Activated CD8-positive, alpha-beta T cell treated with anti-CD3 and anti-CD28 coated beads for 36 hours (primary cell): ENCODE measurements at places on chromosomes 11 and 22.

DNA sequence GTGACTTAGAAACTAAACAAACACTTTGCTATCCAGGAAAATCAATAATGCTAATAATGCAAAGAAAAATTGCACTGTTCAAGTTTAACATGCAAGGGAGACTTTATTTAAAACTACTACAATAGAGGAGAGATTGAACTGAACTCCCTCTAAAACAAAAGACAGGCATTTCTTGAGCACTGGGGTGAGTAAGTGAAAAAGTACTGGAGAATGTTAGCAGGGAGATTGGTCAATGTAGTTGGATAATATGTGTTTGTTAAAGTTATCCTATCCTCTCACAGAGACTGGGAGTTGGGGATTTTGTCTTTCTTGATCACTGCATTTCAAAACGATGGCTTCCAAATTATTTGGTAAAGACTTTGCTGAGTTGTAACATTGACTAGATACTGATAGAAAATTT lies 77.6 kb downstream of the LUZP2 start:
- no peak for DNase-seq

GRCh38 chr11:72078477-72078876 lies 1.9 kb downstream of the NUMA1 start:
- no peak for DNase-seq

GRCh38 chr11:90251599-90251998 lies 28.8 kb upstream of the CHORDC1 start:
- no peak for DNase-seq

DNA sequence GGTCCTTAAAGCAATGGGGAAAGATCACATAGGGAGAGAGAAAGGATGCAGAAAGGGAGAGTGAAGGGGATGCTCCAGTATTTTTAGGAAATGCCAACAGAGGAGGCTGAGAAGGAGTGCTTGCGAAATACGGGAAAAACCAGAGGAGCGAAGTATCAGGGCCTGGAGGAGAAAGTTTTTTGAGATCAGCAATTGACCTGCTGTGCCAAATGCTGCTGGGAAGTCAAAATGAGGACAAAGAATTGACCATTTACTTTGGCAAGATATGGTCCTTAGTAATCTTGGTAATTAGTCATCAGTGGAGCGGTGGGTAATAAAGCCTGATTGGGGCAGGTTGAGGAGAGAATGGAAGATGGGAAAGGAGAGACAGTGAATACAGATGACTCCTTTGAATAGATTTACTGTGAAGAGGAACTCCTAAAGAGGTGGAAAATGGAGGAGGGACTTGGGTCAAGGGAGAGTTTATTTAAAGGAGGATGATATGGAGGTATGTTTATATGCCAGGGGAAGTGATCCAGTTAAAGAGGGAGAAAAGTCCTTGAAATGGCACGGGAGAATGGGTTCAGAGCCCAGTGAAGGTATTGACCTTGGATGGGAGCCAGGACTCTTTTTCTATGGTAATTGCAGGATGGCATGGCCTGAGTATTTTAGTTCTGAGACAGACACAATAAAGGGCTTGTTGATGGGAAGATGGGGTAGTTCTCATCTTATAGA lies 111.5 kb downstream of the PKNOX2 start:
- no peak for DNase-seq

DNA sequence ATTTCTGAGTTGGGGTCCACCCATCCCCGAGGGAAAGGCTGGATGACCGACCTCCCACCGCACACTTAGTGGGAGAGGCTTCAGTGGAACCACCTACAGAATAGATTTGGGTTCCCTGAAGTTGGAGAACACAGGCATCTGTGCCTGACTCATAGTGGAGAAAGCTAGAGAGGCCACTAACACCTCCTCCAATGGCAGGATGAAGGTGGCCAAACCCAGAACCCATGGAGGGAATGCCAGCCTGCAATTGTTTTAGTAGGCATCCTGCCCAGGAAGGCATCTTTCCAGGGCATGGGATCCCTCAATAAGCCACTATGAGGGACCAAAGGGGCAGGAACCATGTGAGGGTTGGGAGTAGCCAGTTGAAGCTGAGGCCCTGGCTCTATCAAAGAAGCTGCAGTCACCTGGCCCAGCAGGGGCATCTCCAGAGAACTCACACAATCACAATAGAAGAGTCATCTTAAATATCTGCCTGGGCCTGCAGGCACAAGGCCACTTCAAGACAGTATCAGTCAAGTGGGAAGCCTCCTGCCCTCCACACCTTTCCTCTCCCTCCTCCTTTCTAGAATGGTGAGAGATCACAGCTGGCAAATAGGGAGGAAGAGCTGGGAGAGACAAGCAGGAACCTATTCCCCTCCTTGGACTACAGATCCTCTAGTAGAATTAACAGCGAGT lies 124.1 kb upstream of the CSNK2A3 start:
- DNase-seq, result no peak

GRCh38 chr11:34478845-34479663 lies 34.5 kb downstream of the ELF5 start:
- DNase-seq, result no peak

DNA sequence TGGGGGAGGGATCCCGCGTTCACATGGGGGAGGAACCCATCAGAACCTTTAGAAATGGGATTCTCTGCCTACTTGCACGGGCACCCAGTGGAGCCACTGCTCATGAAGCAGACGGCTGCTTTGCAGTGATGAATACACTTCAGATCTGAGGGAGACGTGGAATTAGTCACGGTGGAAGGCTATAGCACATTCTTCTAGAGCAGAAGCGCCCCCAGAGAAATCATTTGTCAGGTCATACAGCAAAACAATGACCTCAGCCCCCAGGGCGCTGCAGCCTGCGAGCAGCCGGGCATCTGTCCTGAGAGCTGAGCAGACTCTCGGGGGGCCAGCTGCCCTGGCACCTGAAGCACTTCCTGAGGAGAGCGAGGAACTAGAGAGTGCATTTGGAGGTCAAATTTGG lies 12.7 kb downstream of the TP53AIP1 start:
- no peak for DNase-seq

DNA sequence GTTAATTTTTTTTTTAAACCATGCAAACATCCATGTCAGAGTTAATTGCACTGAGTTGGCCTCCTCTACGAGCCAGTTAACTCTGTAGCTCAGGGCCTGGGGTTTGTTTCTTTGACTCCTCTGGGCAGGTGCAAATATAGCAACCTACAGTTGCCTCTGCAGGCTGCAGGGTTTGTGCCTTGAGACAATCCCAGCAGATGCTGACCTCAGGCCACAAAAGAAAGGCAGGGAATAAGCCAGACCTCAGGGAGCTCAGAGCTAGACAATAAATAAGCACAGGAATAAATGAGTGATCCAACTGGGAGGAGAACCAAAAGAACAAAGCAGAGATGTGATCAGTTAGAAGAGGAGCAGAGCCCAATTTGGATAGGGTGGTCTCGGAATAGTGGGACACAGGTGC lies 390.8 kb downstream of the SHANK2 start:
- no peak for DNase-seq

DNA sequence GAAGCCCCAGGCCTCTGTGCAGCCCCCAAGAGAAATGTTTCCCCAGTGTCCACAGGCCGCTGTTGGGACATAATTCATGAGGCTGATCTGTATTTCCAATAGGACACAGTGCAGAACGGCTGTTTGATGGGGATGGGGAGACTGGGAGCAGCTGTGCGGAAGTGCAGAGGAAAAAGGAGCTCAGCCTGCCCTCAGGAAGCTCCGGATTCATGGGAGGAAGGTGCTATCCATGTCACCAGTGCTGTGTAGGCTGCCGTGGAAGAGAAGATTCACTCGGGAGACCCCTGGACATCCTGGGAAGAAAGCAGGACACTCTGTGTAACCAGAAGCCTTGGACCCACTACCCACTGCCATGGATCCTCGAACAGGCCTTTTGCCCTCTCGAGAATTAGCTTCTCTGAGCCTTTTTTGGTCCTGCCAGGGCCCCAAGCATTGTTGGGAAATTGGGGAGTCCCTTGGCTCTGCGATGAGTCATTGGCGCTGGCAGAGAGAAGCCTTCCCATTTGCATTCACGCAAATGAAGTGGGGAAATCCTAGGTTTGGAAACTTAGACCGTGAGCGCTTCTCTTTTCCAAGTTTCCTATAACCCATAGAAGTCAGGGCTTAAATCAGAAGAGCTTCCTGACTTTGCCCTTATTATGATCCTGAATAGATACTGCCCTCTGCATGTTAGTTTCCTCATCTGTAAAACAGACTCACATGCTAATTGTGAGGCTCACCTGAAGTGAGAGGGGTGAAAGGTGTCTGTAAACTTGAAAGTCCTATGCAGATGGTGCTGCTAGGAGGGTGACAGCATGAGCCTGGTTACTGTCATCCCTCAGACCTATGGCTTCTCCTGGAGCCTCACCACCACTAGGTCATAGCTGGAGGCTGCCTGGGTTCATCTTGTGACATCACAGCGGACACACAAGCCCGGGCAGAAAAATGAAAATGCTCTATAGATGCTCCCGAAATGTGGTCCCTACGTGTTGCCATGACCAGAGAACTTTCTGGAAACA lies 229.2 kb upstream of the B3GAT1 start:
- DNase-seq, result no peak

- DNase-seq, result no peak
Measured at GRCh38 chr11:120500414-120501071, 11.0 kb upstream of the GRIK4 start.

- no peak for DNase-seq
Measured at GRCh38 chr11:117972044-117972443, 14.2 kb upstream of the IL10RA start.

GRCh38 chr11:45379162-45379863 lies 93.2 kb upstream of the SYT13 start:
- DNase-seq, result no peak

- DNase-seq, result no peak
Measured at GRCh38 chr11:112616327-112617097, 344.7 kb upstream of the NCAM1 start.

DNA sequence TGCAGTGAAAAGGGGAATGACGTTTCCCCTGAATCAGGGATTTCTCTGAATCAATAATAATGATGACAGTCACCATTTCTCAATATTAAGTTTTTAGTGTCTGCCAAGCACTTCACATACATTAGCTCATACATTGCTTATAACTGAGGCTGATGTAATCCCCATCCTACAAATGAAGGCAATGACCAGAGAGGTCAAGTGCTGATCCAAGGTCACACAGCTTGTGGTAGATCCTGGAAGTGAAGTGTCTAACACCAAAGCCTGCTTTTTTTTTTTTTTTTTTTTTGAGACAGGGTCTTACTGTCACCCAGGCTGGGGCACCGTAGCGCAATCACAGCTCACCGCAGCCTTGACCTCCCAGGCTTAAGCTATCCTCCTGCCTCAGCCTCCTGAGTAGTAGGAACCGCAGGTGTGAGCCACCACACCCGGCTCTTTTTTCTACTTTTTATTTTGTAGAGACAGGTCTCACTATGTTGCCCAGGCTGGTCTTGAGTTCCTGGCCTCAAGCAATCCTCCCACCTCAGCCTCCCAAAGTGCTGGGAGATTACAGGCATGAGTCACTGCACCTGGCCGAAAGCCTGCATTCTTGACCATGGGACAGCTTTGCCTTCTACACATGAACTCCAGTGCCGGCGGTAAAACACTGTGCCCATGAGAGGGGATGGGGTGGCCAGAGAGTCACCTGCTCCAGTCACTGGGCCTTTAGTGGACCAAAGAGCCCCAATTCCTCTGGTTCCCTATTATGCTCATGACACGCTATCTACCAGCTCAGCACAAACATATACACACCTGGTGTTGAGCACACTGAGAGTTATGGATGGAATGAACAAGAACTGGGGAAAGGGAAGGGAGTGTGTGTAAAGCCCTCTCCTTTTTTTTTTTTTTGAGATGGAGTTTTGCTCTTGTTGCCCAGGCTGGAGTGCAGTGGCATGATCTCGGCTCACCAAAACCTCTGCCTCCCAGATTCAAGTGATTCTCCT lies 17.4 kb downstream of the ARHGAP1 start:
- no peak for DNase-seq

DNA sequence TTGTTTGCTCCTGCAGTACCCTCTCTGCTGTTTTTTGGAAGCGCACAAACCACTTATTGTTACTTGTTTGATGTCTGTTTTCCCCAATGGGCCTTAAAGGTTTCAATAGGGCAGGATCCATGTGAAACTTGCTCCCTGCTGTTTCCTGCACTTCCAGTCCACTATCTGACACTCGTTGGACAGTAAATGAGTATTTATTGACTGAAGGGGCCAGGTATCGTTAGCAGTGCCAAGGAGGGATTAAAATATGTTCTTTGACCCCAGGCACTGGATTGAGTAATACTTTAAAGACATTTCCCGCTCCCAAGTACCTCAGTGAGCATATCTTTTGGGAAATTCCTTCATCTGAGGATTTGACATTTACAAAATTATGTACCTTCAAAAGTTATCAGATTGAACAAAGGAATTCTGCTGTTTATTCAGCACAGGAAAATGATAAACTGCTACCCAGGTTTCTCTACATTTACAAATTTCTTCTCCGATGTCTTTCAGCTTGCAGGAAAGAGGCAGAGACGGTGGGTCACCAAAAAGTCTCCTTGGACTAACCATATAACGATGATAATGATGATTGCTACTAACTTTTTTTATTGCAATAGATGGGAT lies 23.3 kb upstream of the OR9Q2 start:
- DNase-seq, result no peak

DNA sequence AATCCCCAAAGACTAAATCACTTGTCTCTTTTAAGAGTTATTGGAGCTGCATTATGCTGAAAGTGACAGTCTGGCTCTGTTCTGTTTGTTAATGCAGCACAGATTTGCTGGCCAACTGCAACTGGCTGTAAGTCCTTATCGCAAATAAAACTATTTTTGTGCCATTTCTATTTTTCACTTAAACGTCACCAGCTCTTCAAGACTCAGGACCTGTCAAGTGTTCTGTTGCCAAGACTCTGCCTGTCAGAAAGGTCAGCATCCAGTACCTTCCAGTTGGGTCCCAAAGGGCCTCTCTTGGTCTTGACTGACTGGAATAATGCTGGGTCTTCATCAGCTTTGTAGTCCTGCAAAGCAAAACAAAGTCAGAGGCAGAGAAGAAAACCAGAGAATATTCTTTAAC lies 45.6 kb downstream of the PITPNB start:
- DNase-seq, result no peak

DNA sequence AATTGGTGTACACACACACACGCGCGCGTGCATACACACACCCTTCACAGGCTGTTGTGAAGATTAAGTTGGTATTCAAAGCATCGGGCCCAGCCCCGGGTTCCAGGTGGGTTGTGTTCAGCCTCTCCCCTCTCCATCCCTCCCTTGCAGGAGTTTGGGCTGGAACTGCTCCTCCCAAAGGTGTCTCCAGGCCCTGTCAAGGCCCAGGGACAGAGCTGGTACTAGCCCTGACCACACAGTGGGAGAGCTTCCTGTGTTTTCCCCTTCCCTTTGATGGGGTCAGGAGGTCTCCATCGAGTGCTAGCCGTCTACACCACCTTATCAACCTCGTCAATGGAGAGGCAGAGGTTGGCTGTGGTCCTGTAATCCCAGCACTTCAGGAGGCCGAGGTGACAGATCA lies 36.5 kb upstream of the CSNK1E start:
- no peak for DNase-seq

DNA sequence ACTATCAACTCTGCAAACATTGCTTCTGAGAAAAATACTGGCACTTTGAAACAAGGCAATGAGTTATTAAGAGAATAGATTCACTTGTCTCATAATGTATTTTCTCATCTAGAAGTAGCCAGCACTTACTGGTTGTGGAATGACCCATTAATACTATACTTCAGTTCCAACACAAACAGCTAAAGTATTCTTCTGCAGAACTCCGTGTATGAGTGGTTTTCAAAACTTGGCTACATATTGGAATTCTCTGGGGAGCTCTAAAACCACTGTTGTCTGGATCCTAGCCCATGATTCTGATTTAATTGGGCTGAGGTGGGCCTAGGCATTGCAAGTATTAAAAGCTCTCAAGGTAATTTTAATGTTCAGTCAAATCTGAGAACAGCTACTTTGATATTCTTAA lies 1416.4 kb upstream of the RAG2 start:
- DNase-seq, result no peak

- DNase-seq, result no peak
Measured at GRCh38 chr11:65880027-65880426, 390 bp downstream of the CTSW start.
